ENCODE measurements at places on chromosomes 1 and 21.

DNA sequence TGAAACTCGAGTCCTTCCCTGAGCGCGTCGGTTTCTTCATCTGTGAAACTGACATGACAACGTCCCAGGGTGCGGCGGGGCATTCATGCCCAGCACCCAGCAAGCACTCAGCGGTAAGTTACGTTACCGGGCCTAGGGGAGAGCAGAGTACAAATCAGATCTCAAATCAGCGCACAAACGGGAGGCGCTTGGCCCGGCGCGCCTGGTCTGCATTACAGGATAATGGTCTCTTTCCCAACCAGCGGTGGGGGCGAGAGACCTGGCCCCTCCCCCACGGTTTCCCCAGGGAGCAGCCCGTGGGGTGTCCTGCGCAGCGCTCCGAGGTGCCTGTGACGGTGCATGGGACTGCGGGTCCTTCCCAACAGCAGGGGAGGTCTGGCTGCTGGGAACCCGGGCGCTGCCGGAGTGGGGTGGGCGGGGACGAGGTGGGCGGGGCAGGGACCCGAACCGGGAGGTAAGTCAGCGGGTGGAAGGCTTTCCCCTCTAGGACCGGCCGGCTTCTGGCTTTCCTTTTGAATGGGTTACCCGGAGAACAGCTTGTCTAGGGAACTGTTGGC is 1.0 kb downstream of the TMEM51 start:
- DNase-seq, result no peak

GRCh38 chr1:247113094-247113497 is 8.9 kb upstream of the ZNF669 start:
- no peak for DNase-seq

DNA sequence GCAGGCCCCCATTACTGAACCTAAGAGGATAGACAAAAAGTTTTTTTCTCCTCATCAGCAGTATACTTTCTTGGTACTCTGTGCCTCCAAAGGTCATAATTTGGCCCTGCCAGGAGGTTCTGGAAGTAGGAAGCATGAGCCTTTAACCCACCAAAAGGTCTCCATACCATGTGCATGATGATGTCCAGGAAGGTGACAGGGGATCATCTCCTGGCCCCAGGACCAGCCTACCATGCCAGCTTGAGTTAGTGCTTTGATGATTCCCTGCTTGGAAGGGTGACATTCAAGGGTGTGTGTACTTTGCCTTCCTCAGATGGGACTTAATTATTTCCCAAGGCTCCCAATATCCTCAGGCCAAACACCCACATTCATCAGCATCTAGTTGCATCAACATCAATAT is 6.3 kb upstream of the SPRR1A start:
- DNase-seq, result no peak

- DNase-seq, result no peak
These were observed 87.5 kb downstream of the RWDD3 start for GRCh38 chr1:95321531-95321930.

DNA sequence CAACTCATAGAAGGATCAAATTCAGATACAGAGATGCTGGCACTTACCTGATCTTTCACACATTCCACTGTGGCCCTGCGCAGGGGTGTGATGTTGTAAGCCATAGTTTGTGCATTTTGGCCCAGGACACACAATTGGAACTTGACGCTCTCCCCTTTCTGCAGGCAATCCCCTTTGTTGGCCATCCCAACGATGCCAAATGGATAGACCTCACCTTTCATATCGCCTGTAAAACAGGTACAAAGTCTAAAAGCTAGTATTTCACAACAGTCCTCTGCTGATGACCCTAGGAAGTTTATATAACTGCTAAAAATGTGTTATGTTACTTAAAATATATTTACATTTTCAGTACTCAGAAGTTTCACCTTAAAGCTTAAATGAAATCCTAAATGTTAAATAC is 3.9 kb upstream of the NRAS start:
- no peak for DNase-seq

DNA sequence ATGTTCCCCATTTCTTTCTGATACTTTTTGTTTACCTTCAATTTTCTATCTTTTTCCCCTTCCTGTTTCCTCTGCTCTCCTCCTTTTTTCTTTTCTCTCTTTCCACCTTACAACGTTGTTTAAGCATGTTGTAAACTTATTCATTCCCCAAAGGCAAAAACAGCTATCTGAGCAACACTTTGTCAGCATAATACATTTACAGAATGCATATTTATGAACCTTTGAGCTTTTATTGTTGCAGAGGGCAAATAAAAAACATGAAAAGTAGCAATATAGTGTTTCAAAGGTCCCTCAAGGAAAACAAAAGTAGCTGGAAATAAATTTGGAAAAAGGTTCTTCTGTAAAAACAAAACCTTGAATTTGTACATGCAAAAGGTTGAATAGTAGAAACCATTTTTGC is 169.5 kb downstream of the ATP6V1G3 start:
- DNase-seq, result no peak

- peak; percentile 42 for DNase-seq
These were observed 404 bp upstream of the SCMH1 start for GRCh38 chr1:41242342-41243078.

DNA sequence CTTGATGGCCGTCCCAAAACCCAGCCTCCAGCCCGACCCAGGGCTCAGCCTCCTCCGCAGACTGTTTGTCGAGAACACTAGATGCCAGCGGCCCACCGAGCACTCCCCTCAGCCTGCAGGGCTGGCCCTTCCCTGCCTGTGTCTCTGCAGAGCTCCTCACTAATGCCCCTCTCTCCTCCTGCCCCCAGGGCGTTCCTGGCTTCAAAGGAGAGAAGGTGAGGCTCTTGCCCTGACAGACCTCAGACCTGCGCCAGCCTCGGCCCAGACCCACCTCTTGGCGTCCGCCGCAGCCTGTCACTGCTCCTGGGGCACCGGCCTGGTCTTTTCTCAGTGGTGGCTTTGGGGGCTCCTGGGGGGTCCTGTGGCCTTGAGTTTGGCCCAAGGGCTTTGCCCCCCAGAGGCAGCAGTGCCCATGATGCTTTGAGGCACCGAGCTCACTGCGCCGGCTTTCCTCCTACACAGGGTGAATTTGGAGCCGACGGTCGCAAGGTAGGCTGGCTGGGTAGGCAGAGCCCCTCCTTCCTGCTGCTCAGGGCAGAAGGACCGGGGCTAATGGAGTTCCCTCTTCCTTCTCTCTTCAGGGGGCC is 18.4 kb downstream of the COL6A2 start:
- DNase-seq, result no peak

DNA sequence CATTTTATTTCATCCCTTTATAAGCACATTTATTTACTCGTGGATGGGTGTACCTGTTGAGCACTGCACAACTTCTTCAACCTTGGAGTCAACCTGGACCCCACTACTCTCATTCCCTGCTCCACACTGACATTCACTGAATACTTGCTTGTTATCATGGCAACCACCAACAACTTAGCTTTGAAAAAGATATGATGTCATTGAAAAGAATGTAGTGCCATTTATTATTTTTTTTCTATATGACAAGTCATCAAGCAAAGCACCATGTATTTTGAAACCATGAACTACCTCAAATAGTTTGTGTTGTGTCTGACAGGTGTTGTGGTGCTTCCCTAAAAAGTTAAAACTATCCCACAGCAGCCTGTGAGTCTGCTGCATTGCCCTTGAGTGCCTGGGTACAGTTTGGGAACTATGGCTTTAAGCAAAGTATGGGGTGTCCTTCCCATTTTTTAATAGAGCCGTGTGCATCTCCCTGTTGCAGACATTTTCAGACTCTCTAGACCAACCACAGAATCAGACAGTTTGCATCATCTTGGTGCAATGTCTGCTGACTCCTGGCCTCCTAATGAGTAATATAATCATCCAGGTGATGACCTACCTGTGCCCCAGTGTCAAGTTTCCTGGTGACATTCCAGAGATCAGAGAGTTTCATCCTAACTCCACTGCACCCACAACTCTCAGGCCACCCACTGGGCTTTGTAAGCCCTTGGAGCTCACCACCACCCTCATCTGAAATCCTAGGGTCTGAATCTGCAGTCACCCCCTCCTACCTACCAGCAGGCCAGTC is 339.7 kb upstream of the PROX1 start:
- DNase-seq, result no peak

DNA sequence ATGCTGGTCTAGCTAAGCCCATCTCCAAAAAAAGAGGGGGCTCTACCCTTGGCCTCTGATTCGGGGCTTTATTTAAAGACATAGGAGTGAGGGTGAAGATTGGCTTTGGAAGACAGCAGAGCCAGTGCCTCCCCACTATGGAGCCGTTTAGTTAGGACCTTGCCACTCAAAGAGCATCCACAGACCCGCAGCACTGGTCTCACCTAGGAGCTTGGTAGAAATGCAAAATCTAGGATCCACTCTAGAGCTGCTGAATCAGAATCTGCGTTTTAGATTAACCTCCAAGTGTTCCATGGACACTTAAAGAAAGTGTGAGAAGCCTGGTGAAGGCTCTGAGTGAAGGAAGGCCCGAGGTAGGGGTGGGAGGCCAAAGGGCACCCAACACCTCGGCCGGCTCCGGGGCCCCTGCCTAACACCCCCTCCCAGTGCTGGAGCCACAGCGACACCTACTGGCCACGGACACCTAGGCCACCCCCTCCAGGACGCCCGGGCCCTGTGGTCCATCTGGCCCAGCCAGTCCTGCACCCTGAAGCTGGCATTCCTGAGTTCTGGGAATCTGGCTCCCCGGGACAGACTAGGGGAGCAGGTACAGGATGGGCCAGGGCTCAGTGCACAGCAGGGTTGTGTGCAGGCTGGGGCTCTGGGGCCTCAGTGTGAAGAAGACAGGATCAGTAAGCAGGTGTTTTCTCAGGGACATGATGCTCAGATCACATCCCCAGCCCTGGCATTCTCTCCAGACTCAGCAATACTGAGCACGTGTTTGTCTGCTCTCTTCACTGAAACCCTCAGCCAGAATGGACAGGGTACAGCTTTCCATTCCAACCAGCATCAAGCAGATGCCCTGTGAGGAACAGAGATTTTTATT is 79.2 kb downstream of the TMEM53 start:
- DNase-seq, result peak; percentile 49

DNA sequence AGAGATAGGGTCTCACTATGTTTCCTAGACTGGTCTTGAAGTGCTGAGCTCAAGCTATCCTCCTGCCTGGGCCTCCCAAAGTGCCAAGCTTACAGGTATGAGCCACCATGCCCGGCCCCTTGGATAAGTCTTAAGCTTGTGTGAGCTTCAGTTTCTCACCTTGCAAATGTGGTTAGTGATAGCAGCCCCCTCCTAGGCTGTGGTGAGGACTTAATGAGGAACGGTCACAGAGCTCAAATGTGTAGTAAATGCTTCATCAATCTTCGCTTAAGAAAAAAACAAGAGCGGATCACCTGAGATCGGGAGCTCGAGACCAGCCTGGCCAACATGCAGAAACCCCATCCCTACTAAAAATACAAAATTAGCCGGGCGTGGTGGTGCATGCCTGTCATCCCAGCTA is 3.0 kb downstream of the CNR2 start:
- no peak for DNase-seq

GRCh38 chr1:114737314-114737849 is 20.4 kb downstream of the CSDE1 start:
- DNase-seq, result no peak

DNA sequence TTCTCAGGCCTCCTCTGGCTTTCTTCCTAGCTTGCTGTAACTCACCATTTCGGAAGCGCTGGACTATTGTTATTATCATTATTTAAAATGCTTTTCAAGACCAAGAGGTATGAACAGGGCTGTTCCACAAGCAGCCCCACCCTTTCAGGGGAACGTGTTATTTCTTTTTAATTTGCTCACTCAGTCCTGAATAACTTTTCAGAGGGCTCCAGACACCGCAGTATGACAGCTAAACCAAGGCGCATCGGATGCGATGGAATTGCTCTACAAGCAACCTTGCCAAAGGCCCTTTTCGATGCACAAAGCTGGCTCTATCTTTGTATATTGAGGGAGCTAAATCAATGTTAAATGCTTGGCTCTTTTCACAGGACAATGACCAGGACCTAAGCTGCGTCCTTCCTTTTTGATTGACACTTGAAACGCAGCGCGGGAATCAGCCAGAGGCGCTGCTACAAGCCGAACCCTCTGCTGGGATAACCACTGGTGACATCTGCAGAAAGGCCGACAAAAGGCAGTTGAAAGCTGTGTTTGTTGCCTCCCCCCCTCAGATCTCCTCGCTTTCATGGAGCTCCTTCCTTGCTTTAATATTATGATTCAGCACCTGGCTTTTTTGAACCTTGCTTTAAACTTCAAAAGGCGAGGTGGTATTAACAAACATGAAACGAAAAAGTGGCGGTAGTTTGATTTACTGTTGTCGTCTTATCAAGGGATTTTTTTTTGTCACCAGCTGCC is 204.7 kb upstream of the PROX1 start:
- DNase-seq, result no peak

Measured in NCI-H1105 (cell line).